SHP77 treated with DMSO at 0.1 percent for 48 hours (cell line): ENCODE measurements at places on chromosomes 7 and 10.
A peak's percentile ranks its signal among the peaks of the same experiment; 100 is the strongest.

DNA sequence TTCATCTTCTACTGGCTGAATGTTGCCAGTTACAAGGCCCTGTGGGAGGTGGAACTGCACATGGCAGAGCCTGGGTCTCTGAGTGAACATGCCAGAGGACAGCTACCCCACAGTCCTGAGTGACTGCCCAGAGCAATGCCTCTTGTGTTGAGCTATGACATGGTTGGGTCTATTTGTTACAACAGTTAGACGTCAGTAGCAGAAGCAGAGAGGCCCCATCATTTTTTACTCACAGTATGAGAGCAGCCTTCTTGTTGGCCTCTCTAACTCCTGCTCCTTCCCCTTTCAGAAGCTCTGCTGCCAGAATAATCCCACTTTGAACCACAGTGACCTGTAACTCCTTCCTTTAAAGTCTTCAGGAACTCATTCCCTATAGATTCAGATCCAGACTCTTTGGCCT is 30.8 kb upstream of the NRP1 start:
- DNase-seq = no peak

DNA sequence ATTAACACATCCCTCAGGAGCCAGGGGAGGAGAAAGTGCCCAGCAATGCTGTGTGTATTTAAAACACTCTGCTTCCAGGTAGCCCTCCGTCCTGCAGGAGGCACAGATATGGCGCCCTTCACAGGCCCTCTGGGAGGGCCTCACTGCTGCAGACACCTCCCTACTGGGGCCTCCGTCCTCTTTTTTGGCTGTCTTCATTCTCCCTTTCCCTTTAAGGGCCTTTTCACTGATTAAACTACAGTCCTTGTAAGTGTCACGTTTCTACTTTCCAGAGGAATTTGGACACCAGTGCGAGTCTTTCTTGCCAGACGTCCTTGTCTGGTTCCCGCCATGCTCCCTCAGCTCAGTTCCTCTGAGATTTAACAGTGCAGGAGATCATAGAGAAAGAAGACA is 39.7 kb upstream of the MKRN1 start:
- DNase-seq = no peak

DNA sequence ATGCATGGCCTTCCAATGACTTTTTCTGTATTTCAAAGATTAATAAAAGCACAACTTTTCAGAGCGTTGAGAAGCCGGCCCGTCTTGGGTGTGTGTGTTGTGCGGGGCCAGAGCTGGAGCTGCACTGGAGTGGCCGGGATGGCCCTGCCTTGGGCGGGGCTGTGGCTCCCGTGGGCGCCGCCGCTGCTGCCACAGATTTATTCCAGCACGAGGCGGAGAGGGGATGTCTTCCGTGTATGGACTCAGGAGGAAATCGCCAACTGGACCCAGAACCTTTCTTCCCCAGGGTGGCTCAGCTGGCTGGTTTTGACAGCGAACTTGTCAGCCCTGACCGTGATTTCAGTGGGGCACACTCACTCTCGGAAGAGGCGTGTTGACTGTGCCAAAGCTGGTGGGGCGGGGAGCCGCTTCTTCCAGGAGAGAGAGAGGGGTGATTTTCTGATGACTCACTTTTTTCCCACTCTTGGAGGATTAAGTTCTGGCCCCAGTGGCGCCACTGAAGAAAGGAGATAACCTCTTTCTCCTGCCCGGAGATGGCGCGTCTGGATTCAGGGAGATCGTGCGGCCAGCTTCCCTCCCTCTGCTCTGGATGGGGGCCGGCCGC is 72.4 kb downstream of the DNAJB6 start:
- DNase-seq = no peak

DNA sequence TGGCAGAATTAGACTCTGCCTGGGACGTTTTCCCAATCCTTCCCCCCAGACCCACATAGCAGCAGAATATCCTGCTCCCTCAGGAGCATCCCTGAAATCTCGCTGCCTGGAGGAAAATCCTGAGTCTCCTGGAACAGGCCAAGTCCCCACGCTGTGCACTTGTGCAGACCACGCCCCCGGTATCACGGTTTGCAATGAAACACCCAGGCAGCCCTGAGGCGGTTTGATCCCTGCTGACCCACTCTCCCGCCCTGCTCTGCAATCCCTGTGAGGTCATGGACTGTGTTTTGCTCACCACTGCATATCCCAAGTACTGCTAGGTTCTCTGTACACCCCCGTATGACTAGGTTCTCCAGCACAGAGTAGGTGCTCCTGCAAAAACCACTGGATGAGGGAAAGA is 411.8 kb upstream of the MGMT start:
- no peak for DNase-seq

DNA sequence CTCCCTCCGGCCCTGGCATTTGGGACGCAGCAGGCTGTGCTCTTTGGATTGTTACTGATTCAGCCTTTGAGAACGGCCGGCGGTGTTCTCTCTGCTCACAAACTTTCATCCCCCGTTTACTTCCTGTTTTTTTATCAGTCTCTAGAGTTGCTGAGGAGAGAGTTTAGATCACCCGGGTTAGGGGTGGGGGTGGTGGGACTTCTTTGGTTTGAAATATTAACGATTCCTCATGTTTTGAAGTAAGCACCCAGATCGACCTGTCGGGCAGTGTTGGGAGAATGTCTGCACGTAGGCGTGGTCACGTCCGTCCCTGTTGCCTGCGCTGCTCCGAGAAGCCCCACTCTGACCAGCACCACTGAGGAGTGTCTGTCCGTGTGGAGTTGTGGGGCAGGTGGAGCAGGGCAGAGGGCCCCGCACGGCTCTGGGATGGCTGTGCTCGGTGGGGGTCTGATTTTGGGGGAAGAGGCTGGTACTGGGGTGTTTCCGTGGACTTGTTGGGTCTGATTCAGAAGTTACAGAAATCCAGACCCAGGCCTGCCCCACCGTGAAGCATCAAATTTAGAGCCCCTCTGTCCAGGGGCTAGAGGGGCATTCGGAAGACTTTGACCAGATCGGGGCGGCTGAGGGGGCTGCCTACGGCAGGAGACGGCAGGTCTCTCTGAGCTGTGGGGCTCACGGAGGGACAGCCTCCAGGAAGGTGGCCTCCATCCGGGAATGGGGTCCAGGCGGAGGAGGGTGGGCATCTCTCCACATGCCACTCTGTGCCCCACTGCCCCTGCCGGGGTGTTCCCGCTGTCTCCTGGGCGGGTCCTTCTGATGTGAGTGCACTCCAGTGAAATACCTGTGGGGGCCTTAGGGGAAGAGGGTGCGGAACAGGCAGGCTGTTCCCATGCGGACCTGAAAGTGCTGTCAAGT is 7.4 kb downstream of the INPP5A start:
- no peak for DNase-seq

DNA sequence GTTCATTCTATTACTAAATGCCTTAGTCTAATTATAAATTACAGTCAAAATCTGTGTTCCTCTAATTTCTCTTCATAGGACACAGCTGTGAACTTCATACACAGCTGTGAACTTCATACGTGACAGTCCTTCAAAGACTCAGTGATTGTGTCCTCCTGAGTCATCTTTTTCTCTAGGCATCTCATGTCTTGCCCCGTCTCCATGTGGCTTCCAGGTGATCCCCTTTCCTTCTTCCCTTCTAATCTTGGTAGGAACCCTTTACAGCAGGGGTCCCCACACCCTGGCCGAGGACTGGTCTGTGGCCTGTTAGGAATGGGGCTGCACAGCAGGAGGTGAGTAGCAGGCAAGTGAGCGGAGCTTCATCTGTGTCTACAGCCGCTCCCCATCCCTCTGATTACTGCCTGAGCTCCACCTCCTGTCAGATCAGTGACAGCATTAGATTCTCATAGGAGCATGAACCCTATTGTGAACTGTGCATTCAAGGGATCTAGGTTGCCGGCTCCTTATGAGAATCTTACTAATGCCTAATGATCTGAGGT is 14.0 kb upstream of the EIF5AL1 start:
- DNase-seq = no peak

GRCh38 chr7:28490831-28491230 is 78.5 kb downstream of the CREB5 start:
- no peak for DNase-seq

DNA sequence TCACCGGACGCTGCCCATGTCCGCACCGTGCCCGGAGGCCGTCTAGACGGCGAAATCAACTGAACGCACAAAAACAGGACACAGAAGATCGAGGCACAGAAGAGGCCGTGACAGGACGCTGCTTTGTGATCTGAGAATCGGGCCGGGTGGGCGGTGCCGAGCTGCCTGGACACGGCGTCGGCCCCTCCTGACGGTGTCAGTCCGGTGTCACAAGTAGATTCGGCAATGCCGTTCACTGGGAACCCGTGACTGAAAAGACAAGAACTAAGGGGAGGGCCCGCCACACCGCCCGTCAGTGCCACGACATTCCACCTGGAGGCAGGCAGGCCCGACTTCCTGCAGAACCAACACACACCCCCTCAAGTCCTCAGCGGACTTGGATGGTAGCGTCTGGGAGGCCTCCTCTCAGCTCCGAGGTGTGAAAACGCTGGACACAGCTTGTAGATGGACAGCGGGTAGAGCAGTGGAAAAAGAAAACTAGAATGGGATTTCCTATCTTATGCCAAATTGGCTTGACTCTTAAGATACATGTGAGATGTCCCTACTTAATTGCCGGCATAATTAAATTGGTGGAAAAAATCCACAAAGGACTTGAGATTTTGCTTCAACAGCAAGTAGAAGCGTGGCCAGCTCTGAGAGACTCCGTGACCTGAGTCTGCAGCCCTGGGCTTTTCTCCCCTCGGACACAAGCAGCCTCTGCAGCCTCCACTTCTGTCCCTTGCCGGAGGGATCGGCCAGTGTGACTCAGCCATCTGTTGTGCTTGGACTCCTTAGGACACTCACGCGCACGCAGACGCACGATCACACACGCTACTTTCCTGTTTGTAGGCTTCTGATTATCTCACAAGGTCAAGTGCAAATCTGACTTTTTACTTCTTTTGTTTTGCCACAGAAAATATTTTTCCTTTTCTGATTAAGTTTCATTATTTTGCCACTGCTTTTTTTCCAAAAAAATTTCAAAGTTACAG is 269.0 kb downstream of the DIP2C start:
- DNase-seq = no peak

DNA sequence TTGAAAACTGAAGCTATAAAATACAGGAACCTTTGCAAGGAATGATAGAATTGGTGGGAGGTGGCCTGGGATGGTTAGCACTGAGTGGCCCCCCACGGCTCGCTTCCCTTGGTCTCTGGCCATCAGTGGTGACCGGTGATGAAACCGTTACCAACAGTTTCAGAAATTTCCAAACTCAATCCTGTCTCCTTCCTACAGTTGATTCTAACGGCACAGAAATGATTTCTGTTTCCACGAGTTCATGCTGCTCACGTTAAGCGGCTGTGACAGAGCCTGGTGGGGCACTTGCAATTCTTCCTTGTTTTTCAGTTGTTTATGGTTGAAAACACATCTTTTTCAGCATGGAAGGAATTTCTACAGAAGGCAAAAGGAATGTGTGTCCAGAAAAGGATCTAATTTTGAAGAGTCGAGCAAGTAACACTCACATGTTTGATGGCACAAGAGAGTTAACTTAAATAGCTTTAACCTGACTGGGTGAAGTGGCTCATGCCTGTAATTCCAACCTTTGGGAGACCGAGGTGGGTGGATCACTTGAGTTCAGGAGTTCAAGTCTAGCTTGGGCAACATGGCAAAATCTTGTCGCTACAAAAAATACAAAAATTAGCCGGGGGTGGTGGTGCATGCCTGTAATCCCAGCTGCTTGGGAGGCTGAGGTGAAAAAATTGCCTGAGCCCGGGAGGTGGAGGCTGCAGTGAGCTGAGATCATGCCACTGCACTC is 100.1 kb downstream of the DNAJB6 start:
- DNase-seq = no peak

DNA sequence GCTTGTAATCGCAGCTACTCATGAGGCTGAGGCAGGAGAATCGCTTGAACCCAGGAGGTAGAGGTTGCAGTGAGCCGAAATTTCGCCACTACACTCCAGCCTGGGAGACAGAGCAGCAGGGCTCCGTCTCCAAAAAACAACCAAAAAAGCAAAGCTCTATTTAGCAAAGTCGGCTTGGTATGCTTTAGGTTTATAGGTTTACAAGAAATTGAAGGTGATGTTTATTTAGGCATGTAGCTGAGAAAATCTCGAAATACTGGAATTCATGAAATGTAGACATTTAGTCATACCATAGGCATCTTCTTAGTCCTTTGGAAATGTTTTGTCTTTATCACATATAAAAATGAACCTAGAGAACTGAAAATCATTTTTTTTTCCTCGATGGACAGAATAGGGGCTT is 453.8 kb upstream of the ANKRD30A start:
- no peak for DNase-seq

DNA sequence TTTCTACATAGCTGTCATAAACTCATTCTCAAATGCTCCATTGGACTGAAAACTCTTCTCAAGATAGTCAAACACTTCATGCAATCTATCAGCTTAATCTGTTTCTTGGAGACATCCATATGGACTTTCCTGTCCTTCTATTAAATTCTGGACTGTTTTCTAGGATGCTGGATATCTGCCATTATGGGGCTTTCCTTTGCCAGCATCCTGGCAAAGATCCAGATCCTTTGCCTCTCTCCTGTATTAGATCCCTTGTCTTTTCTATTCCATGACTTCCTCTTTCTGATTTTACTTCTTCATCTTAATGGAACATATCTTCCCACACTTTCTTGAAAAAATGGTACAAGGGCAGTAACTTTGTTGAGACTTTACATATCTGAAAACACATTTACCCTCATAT is 35.9 kb upstream of the SKAP2 start:
- no peak for DNase-seq

- DNase-seq = no peak
Measured at GRCh38 chr7:43735403-43735801, 6.1 kb upstream of the COA1 start.

GRCh38 chr10:30542895-30543288 is 86.7 kb downstream of the LYZL2 start:
- no peak for DNase-seq

DNA sequence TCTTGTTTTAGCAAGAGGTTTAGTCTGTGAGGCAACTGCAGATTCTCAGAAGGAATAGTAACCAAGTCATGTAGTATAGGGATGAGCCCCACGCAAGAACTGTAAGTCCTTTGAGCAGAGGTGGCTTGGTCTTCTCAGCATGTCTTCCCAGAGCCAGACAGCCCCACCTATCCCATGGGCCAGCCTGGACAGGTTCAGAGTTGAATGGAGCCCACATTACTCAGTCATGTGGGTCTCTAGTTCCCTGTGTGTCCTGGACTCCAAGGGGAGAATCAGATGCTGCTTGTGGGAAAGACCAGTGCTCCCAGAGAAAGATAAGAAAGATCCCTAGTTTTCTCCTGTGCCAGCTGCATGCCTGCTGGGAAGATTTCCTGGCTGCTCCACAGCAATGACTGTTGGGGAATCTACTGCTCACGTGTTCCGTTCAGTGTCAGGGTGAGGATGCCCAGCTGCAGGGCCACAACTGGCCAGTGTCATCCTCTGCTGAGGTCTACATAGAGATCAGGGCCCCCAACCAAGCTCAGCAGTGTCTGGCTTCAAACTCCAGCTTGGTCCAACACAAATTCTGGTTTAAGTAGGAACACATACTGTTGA is 66.9 kb upstream of the UNC5B start:
- no peak for DNase-seq

DNA sequence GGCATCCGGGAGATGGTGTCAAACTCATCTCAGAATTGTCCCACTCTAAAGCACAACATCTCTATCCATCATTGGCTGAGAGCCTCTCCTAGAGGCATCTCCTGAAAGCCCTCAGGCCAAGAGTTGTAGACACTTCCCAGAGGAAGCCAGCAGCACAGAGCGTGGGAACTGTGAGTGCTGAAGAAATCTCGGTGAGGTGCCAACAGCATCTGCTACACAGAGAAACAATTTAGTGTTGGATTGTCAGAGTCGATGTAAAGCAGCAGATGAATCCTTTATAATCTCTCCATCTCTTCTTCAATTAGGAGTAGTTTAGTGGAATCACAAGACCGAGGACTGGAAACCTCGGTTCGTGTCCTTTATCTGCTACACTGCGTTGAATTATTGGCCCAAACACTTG is 172.2 kb downstream of the C7orf25 start:
- DNase-seq = no peak

- peak; percentile 20 for DNase-seq
Measured at GRCh38 chr7:111741811-111742240, 179.5 kb upstream of the IMMP2L start.
